ENCODE measurements at places on chromosomes 6 and 20.

- DNase-seq: no peak
Measured at GRCh38 chr20:61321481-61321880, 69.4 kb downstream of the CDH4 start.

DNA sequence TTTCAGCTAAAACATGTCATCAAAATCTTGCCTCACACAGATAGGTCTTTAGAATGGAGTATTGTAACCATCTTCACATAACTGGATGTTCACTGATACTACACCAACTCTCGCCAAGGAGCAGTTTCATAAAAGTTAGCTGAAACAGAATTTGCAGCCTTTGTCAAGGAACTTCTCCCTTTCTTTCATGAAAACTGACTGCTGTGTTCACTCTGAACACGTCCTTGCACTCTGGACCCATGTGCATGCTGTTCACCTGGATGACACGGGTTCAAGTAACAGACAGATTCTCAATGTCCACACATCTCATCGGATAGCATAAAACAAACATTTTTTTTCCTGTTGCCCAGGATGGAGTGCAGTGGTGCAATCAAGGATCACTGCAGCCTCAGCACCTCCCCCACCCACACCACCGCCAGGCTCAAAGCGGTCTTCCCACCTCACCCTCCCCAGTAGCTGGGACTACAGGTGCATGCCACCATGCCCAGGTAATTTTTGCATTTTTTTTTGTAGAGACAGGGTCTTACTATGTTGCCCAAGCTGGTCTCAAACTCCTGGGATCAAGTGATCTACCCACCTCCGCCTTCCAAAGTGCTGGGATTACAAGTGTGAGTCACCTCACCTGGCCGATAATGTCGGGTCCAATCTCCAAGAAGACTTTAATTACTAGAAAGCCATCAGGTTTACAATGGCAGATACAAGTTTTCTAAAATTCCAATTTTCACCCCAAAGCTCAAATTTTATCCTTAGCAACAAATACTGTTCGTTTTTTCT, 9.4 kb downstream of the DIDO1 start:
- no peak for DNase-seq

DNA sequence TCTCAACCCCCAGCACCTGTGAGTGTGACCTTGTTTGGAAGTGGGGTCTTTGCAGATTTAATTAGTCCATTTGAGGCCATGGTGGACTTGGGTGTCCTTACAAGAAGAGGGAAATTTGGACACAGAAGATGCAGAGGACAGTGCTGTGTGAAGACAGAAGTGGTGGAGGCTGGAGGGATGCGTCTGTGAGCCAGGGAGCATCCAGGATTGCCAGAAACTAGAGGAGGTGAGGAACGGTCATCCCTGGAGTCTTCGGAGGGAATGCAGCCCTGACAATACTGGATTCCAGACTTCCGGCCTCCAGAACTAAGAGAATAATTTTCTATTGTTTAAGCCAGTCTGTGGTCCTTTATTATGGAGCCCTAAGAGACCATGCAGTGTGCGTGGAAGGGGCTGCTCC, 22.9 kb upstream of the NPBWR2 start:
- no peak for DNase-seq

- no peak for DNase-seq
Measured at GRCh38 chr6:64590965-64591675, 955.5 kb downstream of the PHF3 start.

GRCh38 chr6:158366363-158366762, 54.1 kb downstream of the TULP4 start:
- DNase-seq: no peak

GRCh38 chr6:4805553-4806336, 29.5 kb downstream of the CDYL start:
- peak; percentile 50 for DNase-seq

DNA sequence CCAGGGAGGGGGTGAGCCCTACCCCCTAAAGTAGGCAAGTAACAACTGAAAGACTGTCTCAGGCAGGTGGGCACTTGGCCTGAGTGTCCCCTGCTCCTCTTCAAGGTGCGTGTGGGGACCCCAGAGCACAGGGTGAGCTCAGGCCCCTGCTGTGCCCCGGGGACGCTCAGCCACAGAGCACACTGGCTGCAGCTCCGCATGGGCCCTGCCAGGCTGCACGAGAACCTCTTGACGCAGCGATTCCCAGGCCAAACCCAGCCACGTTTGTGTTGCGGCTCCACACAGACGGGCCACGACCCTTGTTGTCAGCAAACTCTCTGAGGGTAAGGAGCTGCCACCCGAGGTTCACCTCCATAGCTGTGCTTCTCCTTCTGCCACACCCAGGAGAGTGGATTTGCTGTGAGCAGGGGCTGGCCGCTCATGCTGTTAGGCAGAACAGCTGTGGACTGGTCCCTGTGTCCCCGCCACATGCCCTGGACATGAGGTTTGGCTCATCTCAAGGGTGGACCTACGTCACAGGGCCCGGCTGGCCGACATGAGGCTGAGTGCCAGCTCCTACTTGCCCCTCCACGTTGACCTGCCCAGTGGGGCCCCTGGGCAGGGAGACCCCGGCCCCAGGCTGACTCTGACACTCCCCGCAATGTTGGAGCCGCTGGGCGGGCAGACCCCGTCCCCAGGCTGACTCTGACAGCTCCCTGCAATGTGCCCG, 29.7 kb upstream of the GATA5 start:
- DNase-seq: no peak
